ENCODE measurements at places on chromosomes 6 and 20. TPM values are rescaled to one million over a fixed set of nuclear protein-coding genes. Genes with fewer than 3 reads are reported as not detected.

GHRH gene
- total RNA-seq = not detected

OR2B6 gene
- not detected for total RNA-seq

ZSCAN16 gene
- 7.7 TPM for total RNA-seq

EPB41L1 gene
- 0.29 TPM for total RNA-seq

PPP1R18 gene
- total RNA-seq = 219 TPM

Measured in natural killer cell (primary cell).